ENCODE measurements at places on chromosomes 13 and 19.
A peak's percentile ranks its signal among the peaks of the same experiment; 100 is the strongest.

- no peak for DNase-seq
These were observed 58.9 kb downstream of the TMED1 start for GRCh38 chr19:10776900-10777650.

- DNase-seq = no peak
These were observed 54.5 kb downstream of the CEBPG start for GRCh38 chr19:33427801-33428626.

DNA sequence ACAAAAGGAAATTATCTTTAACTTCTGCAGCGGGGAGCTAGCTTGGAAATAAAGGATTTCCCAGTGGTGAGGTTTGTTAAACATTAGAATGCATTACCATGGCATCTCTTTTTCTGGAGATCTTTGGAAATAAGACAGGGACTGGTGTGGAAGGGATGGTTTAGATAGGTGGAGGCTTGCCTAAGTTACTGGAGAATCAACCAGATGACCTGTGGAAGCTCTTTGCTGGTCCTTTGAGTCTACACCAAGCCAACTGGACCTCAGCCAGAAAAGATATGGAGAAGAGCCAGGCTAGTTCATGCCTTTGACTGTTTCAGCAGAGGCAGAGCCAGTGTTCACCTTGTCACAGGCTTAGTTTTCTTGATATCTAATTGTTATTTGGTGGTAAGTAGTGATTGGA is 134.7 kb downstream of the KCNRG start:
- no peak for DNase-seq

- no peak for DNase-seq
These were observed 11.8 kb downstream of the STK11 start for GRCh38 chr19:1217366-1217765.

DNA sequence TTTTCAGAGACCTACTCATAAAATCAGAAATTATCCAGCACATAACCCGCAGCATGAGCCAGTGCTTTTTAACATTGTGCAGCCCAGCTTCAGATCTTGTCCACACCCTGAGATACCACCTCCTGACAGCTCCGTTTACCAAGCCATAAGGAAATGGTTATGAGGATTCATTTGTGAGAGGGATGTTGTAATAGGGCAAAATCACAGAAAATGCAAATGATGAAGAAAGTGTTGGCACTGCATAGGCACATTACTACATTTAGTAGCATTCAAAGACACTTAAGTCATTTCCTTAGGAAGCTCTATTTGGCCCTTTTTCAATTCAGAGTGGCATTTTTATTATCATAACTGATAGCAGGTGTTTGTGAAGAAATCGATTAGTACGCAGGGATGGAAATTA is 277.5 kb downstream of the DNAJC15 start:
- DNase-seq = no peak

DNA sequence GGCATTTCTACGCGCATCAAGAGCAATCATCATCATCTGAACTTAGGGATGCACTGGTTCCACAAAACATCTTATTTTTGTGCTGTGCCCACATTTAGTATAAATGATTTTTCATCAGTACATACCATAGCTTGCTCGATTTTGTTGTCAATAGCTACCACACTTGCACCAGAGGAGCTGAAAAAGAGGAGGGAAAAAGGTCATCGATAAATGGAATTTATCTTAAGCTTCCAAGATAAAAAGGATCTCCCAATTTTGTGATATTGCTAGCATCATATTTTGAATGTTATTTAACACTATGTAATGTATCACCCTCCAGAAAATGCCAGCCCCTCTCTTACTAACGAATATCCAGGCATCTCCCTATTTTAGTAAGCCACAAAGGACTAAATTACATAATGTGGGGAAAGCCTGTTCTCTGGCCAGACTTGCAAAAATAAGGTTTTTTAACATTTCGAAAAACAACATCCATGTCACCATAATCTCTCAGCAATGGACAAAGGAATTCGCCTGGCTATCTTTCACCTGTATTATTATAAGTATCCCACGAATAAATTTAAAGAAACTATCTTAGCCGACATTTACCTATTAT is 62.4 kb downstream of the SERP2 start:
- DNase-seq = no peak

DNA sequence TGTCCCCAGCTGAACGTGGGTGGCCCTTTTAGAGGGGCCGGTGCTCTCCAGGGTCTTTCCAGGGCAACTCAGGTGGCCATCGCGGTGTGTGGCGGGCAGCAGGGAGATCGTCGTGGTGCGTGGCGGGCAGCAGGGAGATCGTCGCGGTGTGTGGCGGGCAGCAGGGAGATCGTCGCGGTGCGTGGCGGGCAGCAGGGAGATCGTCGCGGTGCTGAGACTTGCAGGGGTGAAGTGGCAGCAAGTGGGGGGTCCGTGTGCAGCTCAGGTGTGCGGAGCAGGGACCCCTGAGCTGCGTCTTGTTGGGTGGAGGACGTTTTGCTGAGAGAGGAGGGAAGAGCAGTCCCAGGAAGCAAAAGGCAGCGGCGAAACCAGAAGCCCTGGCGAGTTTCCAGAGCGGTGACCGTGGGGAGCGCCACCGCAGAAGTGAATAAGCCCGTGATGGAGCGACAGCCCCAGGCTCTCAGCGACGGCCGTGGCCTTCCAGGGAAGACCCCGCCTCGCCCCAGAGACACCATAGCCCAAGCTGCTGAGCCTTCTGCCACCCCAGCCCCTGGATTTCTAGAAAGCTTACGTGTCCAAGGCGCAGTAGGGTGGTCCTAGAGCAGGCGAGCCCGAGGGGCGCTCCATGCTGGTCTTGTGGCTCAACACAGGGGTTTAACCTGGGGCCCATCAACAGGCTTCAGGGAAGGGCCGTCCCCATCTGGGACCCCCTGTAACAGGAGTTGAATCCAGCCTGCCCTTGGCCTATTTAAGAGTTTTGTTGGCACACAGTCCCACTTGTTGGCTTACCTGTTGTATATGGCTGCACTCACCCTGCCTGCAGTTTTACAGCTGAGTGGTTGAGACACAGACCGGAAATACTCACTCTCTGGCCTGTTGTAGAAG is 5.4 kb downstream of the NCLN start:
- DNase-seq = no peak

DNA sequence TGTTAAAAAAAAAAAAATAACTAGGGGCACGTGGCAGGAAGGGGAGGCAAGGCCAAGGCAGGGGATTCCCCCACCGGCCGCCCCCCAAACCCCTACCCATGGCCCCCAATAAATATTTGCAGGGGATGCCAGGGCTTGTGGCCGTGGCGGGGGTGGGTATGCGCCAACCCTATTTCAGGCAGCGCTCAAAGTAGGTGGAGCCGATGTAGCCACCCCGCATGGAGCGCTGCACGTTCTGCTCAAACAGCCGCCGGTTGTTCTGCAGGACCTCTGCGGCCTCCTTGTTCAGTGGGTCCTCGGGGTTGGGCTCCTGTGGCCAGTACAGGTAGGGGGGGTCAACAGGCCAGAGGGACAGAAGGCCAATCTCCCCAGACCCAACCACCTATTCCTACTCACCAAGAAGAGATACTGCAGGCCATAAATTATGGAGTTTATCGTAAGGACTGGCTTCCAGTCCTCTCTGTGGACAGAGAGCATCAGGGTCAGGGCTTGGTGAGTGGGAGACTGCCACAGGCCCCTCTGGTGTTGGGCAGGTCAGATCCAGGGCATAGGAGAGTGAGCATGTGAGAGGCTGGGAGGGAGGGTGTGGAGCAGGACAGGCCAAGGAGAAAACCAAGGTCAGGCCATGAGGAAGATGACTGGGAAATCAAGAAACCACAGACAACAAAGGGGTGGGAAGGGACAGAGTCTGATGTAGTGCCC is 1.2 kb upstream of the CHMP2A start:
- no peak for DNase-seq

- no peak for DNase-seq
These were observed 42.2 kb downstream of the DHRS12 start for GRCh38 chr13:51761643-51762350.

- no peak for DNase-seq
These were observed 863 bp downstream of the ZNF581 start for GRCh38 chr19:55644191-55644833.

- DNase-seq = no peak
These were observed 98.1 kb upstream of the IRS2 start for GRCh38 chr13:109884462-109884861.

GRCh38 chr19:55206664-55207500 is 2.4 kb downstream of the PTPRH start:
- DNase-seq = peak; percentile 26

GRCh38 chr19:2112516-2113320 is 16.0 kb downstream of the IZUMO4 start:
- DNase-seq = no peak

- DNase-seq = no peak
These were observed 9.7 kb downstream of the DEDD2 start for GRCh38 chr19:42207767-42208271.

GRCh38 chr19:45156011-45156630 is 4.7 kb downstream of the NKPD1 start:
- DNase-seq = no peak

DNA sequence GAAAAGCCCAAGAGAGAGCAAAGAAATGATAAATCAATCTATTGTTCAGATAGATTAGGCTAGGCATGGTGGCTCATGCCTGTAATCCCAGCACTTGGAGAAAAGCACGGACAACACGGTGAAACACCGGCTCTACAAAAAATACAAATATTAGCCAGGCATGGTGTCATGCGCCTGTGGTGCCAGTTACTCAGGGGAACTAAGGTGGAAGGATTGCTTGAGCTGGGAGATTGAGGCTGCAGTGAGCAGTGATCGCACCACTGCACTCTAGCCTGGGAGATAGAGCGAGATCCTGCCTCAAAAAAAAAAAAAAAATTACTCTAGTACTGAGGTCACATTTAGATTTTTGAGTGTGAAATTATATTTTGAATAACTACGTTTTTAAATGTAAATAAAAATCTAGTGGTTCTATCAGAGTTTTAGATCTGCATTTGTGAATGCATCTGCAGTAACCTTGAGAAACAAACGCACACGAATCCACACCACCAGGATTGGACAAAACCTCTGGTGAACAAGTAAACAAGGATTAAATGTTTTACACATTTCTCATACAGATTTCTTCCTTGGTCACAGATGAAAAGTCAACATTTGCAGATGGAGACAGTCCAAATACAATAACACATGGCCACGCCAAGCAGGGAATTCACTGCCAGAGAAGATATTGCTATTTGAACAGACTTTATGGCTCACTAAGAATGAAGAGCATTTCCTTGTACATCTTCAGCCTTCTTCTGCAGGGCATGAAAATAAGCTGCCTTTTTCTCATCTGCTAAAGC is 917.6 kb downstream of the PCDH9 start:
- no peak for DNase-seq

DNA sequence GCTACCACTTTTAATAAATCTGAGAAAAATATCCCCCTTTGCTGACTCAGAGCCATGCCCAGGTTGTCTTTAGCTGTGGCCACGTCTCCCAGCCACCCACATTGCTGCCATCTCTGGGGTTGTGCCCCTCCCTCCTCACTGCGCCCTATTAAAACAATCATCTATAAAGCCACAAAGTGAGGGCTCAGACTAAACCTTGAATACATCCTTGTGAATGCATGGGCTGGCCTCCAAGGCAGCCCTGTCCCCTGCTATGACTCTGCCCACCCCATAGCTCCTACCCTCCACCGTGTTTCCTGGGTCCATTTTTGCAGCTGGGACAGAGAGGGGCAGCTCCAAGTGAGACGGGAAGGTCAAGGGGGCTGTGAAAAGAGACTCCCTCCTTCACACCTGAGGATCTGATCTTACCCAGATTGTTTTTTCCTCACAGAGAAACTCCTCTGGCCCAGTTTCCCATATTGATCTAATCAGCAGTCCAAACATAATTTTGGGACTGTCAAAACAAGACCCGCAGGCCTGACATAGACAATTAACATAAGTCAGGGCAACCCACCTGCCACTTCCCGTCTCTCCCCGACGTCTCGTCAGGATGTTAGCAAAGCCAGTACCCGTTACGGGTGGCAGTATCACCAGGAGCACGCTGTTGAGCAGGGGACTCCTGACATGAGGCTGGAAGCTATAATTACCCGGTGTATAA is 199.0 kb downstream of the KATNAL1 start:
- DNase-seq = no peak

- no peak for DNase-seq
These were observed 473.5 kb downstream of the GPC6 start for GRCh38 chr13:93700115-93700514.

- peak; percentile 85 for DNase-seq
These were observed 3.7 kb downstream of the WDR87 start for GRCh38 chr19:37902668-37903067.

DNA sequence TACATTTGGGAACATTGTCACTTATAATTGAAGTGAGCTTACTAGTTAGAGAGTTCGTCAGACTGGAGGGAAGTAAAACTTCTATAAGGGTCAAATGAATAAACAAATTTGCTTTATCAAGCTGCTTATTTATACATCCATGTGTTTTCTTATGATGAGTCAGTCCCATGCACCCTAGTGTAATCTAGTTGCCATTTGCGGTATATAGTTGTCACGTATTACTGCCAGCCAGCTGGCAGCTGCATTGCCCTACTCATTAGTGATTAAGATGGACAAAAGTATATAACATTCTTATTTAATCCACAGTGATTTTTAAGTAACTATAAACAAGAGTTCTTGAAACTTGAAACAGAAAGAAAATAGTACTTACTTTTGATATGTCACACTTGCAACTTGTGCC is 182.4 kb downstream of the GPC6 start:
- DNase-seq = no peak

DNA sequence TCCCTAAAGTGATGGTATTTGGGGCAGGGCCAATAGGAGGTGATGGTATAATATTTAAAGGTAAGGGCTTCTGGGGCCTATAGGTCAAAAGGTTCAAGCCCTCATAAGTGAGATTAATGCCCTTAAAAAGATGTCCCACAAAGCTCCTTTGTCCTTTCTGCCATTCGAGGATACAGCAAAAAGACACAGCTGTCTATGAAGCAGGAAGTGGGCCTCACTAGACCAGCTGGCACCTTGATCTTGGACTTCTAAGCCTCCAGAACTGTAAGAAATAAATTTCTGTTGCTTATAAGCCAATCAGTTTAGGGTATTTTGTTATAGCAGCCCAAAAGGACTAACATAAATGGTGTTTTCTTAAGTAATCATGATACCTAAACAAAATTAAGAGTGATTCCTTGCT is 27.2 kb upstream of the POU4F1 start:
- no peak for DNase-seq

Measured in activated CD4-positive, alpha-beta T cell treated with anti-CD3 and anti-CD28 coated beads for 4 hours (primary cell).